ENCODE measurements at places on chromosomes 1 and 21. TPM values are rescaled to one million over a fixed set of nuclear protein-coding genes. Genes with fewer than 3 reads are reported as not detected.

- no peak for DNase-seq
Measured at GRCh38 chr1:57770772-57771171, 346.9 kb upstream of the DAB1 start.

GRCh38 chr1:239011382-239011781 is 375.0 kb upstream of the CHRM3 start:
- no peak for DNase-seq

Gene POU2F1
- polyA plus RNA-seq, result 0.83 TPM

- DNase-seq, result no peak
Measured at GRCh38 chr1:219928791-219929118, 398 bp upstream of the SLC30A10 start.

- no peak for DNase-seq
Measured at GRCh38 chr1:36487906-36488305, 5.2 kb upstream of the CSF3R start.

- no peak for DNase-seq
Measured at GRCh38 chr1:61186753-61187152, 104.4 kb downstream of the NFIA start.

Gene MROH7
- 0.48 TPM for polyA plus RNA-seq

- no peak for DNase-seq
Measured at GRCh38 chr1:200626853-200627534, 6.4 kb upstream of the KIF14 start.

DNA sequence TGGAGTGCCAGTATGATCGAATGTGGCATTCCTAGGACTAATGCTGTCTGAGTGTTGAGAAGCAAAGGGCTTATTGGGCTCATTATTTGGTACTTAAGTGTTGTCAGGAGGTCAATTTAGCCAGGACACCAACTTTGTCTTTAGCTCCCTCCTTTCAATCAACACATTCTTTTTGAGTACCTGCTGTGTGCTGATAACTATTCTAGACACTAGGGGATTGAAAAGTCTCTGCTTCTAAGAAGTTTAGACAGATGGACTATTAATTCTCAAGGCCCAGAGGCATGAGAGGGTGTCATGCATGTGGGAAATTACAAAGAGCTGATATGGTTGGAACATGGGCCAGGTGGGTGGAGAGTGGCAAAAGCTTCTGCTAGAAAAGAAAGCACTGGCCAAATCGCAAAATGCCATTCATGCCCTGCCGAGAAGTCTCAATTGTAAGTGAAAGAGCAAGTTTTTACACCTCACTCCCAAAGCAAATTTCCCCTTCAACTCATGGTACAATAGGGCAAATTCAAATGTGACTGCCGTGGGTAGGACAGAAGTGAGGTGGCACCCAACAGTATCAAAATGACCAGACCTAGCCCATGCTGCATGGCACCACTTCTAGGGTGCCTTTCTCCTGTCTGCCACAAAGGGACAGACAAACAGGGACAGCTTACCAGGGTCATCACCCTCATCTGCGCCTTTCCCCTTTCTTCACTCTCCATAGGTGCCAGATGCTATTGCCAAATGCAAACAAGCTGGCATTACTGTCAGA is 53.6 kb upstream of the LAX1 start:
- no peak for DNase-seq

Gene ZYG11A
- not detected for polyA plus RNA-seq

Measured in psoas muscle (tissue), 8 donors.